ENCODE measurements at places on chromosomes 2 and 18.

GRCh38 chr2:38128653-38129052 is 52.7 kb upstream of the CYP1B1 start:
- DNase-seq, result no peak

- no peak for DNase-seq
These were observed 222.2 kb downstream of the CYP26B1 start for GRCh38 chr2:71925268-71926088.

GRCh38 chr2:213150315-213151097 is 906 bp downstream of the IKZF2 start:
- no peak for DNase-seq

- DNase-seq, result peak; percentile 89
These were observed at the start of gene INPP5D for GRCh38 chr2:233059797-233060500. Gene INPP5D, plus strand, starts transcription at chr2:233060342. Its CDS starts 137 bp downstream, at chr2:233060479.

DNA sequence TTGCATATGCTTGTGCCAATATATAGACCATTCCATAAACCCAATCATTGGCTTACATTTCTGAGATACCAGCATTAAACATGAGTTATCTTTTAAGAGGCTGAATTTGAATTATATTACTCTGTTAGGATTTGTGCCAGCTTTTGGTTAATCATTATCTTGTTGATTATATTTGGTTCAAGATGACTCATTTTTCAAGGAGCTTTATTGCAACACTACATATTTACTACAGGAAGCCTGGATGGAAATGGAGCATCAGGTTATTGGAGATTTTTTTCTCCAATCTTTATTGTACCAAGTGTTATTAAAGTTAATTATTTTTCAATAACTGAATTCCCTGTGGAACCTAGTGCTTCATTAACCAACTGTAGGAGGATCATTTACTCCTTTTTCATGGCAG is 26.4 kb downstream of the EML4 start:
- no peak for DNase-seq

GRCh38 chr2:205998583-205998982 is 87.4 kb downstream of the INO80D start:
- DNase-seq, result no peak

DNA sequence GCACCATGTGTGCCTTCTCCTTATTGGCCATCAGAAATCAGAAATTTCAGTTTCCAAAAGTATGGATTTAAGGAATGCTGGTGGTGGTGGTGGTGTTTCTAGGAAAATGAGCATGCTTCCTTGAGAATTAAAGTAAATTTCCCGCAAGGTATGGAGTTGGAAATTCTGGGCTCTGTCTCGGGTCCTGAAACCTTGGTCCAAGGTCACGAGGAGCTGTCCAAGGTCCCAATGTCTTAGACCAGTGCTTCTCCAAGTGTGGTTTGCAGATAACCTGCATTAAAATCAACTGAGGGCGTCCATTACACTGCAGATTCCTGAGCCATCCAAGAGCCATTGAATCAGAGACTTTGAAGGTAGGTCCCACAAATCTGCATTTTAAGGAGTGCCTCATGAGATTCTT is 210.9 kb upstream of the PKDCC start:
- DNase-seq, result peak; percentile 20

DNA sequence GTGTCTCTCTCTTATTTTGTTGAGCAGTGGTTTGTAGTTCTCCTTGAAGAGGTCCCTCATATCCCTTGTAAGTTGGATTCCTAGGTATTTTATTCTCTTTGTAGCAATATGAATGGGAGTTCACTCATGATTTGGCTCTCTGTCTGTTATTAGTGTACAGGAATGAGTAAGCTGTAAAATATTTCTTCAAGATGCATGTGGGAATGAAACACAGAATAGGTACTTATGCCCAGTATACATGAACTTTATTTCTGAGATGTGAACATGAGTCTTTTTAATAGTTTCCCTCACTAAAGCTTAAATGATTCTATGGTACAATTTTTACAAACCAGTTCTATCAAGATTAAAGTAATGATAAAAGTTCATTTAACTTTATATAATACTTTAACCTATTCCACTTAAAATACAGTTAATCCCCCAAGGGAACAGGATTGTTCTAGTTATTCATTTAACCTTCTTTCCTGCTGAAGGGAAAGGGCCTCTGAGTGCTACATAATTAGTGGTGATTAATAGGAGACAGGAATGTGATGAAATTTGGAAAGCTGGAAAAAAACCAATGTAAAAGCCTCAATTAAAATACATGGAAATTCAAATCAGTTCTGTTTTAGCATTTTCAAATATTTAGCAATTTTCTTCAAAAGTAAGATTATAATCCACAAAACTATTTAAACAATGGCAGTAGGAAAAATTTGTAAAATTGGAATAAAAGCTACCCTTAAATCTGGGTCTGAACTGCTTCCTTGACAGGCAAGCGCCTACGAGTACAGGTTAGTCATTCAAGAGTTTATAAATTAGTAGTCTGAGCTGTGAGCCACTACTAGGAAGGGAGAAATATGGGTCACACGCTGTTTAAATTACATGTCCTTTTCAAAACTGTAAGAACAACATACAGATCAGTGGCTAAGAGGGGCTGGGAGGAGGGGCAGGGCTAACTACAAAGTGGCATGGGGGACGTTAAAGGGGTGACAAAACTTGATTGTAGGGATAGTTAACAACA is 28.9 kb downstream of the SPIRE1 start:
- peak; percentile 46 for DNase-seq

DNA sequence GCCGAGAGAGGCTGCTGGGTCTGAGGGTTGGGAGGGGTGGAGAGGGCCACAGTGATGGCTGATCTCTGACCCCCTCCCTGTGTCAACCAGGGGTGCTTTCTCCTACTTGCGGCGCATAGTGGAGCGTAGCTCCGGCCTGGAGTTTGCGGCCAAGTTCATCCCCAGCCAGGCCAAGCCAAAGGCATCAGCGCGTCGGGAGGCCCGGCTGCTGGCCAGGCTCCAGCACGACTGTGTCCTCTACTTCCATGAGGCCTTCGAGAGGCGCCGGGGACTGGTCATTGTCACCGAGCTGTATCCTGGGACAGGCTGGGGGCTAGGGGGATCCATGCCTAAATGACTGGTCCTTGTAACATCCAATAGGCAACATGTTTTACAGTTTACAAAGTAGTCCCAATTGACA is 20.9 kb upstream of the GMPPA start:
- no peak for DNase-seq
